Suprapubic skin (tissue), 4 donors: ENCODE measurements at places on chromosomes 11 and 22.

- DNase-seq = no peak
- no peak overlapping the region for H3K4me3 ChIP-seq
- H3K36me3 ChIP-seq = no peaks in the 10 kb centered on the region
- no peaks in the 10 kb centered on the region for H3K27me3 ChIP-seq
Measured at GRCh38 chr11:39780131-39780530, 1679.3 kb downstream of the LRRC4C start.

DNA sequence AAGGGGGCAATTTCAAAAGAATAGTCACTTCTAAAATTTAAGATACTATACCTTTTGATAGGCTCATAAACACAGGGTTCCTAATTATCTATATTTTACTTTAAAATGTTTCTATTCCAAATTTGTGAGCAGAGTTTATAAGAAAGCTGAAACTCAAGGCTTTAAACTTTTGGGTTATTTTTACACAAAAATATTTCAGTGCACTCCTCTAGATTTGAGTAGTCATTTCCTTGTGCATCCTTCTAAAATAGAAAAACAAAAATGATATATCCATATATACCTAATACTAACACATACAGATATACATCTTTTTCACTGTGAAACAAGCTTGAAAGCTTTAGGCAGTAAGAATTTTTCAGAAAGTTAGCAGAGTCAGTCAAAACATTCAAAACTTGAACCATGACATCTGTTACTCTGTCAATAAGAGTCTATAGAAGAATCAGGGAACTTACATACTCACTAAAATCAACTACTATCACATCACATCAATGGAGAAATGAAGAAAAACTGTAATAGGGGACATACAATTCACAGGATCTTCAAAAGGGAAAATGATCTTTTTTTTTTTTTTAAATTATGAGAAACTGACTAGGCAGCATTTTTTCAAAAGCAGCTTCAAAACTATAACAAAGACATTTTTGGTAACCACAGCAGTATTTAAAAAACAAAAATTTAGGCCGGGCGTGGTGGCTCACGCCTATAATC is 5.1 kb downstream of the PHF21A start:
- DNase-seq = no peak
- H3K4me1 ChIP-seq = peaks cover 49% of the 10 kb centered on the region
- no peaks in the 10 kb centered on the region for H3K27me3 ChIP-seq
- H3K36me3 ChIP-seq = no peaks in the 10 kb centered on the region

- peaks cover 51% of the 10 kb centered on the region for H3K27me3 ChIP-seq
- H3K27ac ChIP-seq = no peak overlapping the region
- H3K36me3 ChIP-seq = no peaks in the 10 kb centered on the region
- H3K4me1 ChIP-seq = no peaks in the 10 kb centered on the region
- H3K4me3 ChIP-seq = no peak overlapping the region
Measured at GRCh38 chr22:49321477-49322055, 506.1 kb downstream of the BRD1 start.

- no peak overlapping the region for H3K4me3 ChIP-seq
- no peaks in the 10 kb centered on the region for H3K27me3 ChIP-seq
- H3K36me3 ChIP-seq = no peaks in the 10 kb centered on the region
- DNase-seq = no peak
- no peaks in the 10 kb centered on the region for H3K4me1 ChIP-seq
Measured at GRCh38 chr11:104781037-104781436, 117.2 kb downstream of the CASP12 start.

- H3K36me3 ChIP-seq = peaks cover 21% of the 10 kb centered on the region
- H3K27me3 ChIP-seq = no peaks in the 10 kb centered on the region
- H3K4me3 ChIP-seq = peak overlapping the region; percentile 57
Measured at GRCh38 chr11:65646958-65647701, 9.2 kb downstream of the SIPA1 start.

DNA sequence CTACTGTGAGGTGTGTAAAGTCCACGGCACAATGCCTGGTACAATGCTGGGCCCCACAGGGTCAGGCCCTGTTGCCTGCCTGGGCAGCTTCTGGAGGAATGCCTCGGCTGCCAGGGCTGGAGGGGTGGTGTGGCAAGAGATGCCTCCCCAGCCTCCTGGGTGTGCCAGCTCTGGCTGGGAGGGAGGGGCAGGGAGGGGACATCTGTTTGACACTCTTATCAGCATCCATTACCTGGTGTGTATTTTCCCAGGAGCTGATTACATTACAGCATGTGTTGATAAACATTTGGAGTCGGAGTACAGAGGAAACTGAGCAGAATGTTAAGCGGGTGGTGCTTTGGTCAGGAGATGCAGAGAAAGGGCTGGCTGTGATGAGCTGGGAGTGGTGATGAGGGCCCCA is 11.0 kb upstream of the NECTIN1 start:
- H3K27ac ChIP-seq = no peak overlapping the region
- no peak for DNase-seq
- peaks cover 20% of the 10 kb centered on the region for H3K27me3 ChIP-seq
- no peak overlapping the region for H3K4me3 ChIP-seq

- peaks cover 18% of the 10 kb centered on the region for H3K4me1 ChIP-seq
- no peak overlapping the region for H3K27ac ChIP-seq
- H3K27me3 ChIP-seq = no peaks in the 10 kb centered on the region
- DNase-seq = no peak
Measured at GRCh38 chr22:19182472-19183157, 4.1 kb upstream of the SLC25A1 start.

DNA sequence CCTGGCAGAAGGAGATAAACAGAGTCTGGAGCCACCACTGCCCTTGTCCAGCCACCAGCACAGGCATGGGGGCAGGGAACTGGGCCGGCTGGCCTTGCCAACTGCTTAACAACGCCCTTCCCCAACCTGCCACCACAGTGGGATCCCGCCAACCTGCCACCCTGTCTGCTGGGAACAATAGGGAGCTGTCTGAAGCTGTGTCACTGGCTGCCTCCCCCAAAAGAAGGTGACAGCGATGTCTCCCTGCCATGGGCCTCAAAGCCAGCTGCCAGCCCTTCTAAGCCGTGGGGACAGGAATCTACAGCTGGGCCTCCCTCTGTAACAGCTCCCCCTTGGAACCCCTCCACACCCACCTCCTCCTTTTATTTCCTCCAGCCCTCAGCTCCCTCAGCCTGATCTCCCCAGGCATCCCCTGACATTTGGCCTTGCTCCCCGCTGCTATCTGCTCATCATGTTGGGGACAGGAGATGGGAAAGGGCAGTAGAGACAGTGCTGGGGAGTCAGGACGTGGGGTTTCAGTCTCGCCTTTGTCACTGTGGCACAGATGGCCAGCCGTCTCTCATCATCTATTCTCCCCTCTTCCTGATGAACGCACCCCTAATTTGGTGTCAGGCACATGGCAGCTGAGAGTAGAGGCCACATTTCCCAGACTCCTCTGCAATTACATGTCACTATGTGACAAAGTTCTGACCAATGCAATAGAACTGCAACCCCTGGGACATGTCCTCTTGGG is 51.3 kb upstream of the PRDM11 start:
- DNase-seq = peak; percentile 50
- H3K4me1 ChIP-seq = peaks cover 33% of the 10 kb centered on the region
- H3K4me3 ChIP-seq = no peak overlapping the region
- H3K36me3 ChIP-seq = no peaks in the 10 kb centered on the region

- no peaks in the 10 kb centered on the region for H3K36me3 ChIP-seq
- DNase-seq = no peak
- no peak overlapping the region for H3K4me3 ChIP-seq
- H3K4me1 ChIP-seq = peaks cover 25% of the 10 kb centered on the region
- no peak overlapping the region for H3K27ac ChIP-seq
Measured at GRCh38 chr11:94753630-94754029, 14.5 kb upstream of the AMOTL1 start.

DNA sequence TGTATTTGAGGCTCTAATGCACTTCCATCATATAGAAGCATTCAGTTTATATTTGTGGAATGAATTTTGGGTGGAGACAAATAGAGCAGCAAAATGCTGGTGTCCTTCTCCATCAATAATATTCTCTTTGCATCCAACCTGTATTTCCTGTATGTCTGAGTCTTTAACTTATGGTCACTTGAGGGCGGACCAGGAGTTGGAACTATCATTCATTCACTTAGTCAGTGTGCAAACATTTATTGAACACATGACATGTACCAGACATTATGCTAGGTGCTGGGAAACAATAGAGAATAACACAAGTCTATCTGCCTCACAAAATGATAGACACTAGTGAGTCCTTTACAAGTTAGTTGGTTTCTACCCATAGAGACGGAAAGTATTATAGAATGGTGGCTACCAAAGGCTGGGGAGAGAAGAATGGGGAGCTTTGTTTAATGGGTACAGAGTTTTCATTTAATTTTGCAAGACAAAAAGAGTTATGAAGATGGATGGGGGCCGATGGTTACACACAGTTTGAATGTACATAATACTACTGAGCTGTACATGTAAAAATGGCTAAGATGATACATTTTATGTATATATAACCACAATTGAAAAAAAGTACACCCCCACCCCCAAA is 4.6 kb upstream of the TMEM123 start:
- H3K27ac ChIP-seq = peak overlapping the region; percentile 21
- no peaks in the 10 kb centered on the region for H3K36me3 ChIP-seq
- no peak for DNase-seq
- H3K27me3 ChIP-seq = no peaks in the 10 kb centered on the region
- H3K4me3 ChIP-seq = no peak overlapping the region

DNA sequence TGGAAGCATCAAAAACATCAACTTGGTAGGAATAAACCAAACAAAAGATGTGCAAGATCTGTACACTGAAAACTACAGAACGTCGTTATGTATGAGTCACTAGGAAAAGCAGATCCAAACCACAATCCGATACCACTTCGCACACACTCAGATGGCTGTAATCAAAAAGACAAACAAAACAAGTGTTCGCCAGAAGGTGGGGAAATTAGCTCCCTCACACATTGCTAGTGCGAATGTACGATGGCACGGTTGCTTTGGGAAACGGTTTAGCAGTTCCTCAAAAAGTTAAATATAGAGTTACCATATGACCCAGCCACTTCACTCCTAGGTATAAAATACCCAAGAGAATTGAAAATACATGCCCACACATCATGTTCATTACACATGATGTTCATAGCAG is 14.8 kb upstream of the CARD10 start:
- no peak for DNase-seq
- peaks cover 12% of the 10 kb centered on the region for H3K4me1 ChIP-seq
- no peaks in the 10 kb centered on the region for H3K27me3 ChIP-seq
- H3K36me3 ChIP-seq = no peaks in the 10 kb centered on the region
- H3K4me3 ChIP-seq = no peak overlapping the region

DNA sequence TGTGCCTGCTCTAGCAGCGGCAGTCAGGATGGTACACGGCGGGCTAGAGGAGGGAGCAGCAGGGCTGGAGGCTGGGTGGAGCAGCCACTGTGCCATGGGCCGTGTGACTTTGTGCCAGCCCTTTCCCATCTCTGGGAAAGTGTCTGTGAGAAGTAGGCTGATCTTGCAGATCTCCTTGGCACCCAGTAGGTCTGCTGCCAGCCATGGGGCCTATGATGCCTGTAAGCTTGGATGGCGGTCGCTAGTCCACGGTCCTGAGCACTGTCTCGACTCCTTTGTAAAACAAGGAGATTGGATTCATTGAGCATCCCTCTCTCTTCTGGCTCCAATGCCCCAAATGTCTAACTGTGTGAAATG is 22.6 kb downstream of the AMPD3 start:
- no peaks in the 10 kb centered on the region for H3K36me3 ChIP-seq
- no peak overlapping the region for H3K4me3 ChIP-seq
- peak; percentile 41 for DNase-seq
- H3K4me1 ChIP-seq = no peaks in the 10 kb centered on the region
- no peak overlapping the region for H3K27ac ChIP-seq
- H3K27me3 ChIP-seq = no peaks in the 10 kb centered on the region

- H3K4me3 ChIP-seq = no peak overlapping the region
- peaks cover 17% of the 10 kb centered on the region for H3K4me1 ChIP-seq
- no peaks in the 10 kb centered on the region for H3K36me3 ChIP-seq
- DNase-seq = no peak
- no peaks in the 10 kb centered on the region for H3K27me3 ChIP-seq
Measured at GRCh38 chr11:78339945-78340344, 77.7 kb downstream of the GAB2 start.

DNA sequence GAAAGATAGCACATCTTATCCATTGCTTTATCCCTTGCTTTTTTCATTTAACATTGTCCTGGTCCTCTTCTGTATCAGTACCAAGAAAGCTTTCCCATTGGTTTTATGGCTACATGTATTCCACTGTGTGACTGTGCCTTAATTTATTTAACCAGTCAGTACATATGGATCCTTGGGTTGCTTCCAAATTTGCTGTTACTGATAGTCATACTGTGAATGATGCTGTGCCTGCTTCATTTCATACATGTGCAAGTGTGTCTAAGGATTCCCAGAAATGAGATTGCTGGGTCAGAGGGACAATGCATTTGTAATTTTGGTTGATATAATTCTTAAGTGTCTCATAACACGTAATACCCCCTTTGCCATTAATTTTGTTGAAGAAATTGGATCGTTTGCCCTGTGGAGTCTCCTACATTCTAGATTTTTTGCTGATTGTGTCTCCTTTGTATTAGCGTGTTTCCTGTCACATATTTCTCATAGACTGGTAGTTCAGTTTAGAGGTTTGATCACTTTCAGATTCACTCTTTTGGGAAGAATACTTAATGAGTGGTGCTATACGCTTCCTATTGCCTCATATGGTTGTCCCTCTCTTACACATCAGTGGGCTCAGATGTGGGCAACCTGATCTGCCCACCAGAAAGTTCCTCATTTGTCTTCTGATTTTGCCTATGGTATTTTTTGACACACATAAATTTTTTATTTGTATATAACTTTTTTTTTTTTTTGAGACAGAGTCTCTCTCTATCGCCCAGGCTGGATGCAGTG is 35.3 kb downstream of the MYBPC3 start:
- H3K27me3 ChIP-seq = no peaks in the 10 kb centered on the region
- H3K27ac ChIP-seq = no peak overlapping the region
- peaks cover 80% of the 10 kb centered on the region for H3K36me3 ChIP-seq
- no peak overlapping the region for H3K4me3 ChIP-seq
- DNase-seq = no peak

DNA sequence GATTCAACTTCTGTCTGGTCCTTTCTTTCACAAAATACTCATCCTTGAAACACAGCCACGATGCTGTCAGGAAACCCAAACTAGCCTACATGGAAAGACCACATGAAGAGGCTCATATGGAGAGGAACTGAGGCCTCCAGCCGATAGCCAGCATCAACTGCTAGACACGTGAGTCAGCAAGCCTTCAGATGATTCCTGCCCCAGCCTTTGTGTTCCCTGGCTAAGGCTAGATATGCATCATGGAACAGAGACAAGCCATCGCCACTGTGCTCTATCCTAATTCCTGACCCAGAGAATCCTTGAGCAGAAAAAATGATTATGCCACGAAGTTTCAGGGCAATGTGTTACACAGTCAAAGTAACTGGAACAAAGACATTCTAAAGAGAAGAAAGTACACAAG is 75.5 kb downstream of the ENTHD1 start:
- peaks cover 2% of the 10 kb centered on the region for H3K4me1 ChIP-seq
- H3K36me3 ChIP-seq = no peaks in the 10 kb centered on the region
- no peak overlapping the region for H3K4me3 ChIP-seq

GRCh38 chr22:39098026-39098425 is 982 bp downstream of the APOBEC3H start:
- H3K27me3 ChIP-seq = no peaks in the 10 kb centered on the region
- DNase-seq = no peak
- H3K36me3 ChIP-seq = no peaks in the 10 kb centered on the region
- no peak overlapping the region for H3K4me3 ChIP-seq
- H3K27ac ChIP-seq = no peak overlapping the region

- no peaks in the 10 kb centered on the region for H3K4me1 ChIP-seq
- H3K36me3 ChIP-seq = no peaks in the 10 kb centered on the region
- no peak for DNase-seq
- no peak overlapping the region for H3K27ac ChIP-seq
Measured at GRCh38 chr11:115334932-115335788, 169.1 kb downstream of the CADM1 start.
